Posterior cingulate gyrus (tissue), 11 donors: ENCODE measurements at places on chromosomes 3 and 15.

DNA sequence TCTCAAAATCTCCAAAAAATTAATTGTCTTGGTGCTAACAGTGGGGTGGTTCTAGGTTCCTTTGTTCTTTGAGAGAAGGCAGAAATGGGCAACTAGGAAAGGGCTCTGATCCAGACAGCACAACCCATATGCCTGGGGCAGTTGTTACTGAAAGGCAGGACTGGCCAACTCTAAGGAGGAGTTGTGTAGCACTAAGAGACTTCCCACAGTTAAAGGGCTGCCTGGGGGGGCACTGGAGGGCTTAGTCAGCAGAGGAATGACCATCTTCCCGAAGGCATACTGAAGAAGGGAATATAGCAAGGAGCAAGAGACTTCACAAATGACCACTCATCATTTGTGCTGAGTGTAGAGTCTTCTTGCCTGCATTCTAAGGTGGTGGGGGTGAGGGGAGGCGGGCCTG, 15.8 kb downstream of the ILDR1 start:
- no peak for DNase-seq

- no peak for DNase-seq
Measured at GRCh38 chr3:17745301-17745700, 2.9 kb upstream of the TBC1D5 start.

DNA sequence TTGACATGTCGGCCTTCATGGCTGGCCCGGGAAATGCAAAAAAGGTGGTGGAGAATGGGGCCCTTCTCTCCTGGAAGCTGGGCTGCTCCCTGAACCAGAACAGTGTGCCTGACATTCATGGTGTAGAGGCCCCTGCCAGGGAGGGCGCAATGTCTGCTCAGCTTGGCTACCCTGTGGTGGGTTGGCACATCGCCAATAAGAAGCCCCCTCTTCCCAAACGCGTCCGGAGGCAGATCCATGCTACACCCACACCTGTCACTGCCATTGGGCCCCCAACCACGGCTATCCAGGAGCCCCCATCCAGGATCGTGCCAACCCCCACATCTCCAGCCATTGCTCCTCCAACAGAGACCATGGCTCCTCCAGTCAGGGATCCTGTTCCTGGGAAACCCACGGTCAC, 23.1 kb upstream of the BSN start:
- DNase-seq, result no peak

- DNase-seq, result no peak
Measured at GRCh38 chr3:46912986-46913385, 35.5 kb downstream of the PTH1R start.

- DNase-seq, result no peak
Measured at GRCh38 chr3:58559586-58559985, 17.6 kb downstream of the FAM107A start.

DNA sequence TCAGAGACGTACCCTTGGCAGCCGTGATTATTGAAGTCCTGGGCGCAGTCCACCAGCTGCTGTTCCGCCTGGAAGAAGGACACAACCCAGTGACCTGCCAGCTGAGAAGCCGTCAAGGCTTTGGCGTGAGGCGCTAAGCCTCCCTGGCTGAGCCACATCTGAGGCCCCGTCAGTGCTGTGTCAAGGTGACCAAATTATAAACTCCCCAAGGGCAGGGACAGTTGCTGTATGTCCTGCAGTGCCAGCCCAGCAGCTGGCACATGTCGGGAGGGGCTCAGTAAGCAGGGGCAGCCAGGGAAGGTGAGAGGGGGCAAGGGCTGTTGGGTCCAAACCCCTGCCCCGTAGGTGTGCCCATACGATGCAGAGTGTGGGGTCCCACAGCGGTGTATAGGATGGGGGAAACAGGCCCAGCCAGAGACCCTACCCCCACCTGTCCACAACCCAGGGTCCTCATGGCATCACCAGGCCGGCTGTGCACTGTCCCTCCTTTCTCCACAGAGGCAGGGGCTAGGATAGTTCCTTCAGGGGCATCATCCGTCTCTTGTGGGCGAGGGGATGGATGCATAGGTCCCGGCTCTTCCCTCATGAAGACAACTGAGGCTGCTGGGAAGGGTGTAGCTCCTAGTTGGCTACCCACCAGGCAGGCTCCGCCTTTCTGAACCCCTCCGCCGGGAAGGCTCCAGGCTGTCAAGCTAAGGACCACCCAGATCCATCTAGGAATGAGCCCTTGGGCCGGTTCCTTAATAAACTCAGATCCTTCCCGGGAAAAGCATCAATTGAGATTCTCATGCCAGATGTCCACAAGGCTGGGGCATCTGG, 13.2 kb downstream of the CTSH start:
- no peak for DNase-seq
